ENCODE measurements at places on chromosomes 1 and 21.
A peak's percentile ranks its signal among the peaks of the same experiment; 100 is the strongest.

DNA sequence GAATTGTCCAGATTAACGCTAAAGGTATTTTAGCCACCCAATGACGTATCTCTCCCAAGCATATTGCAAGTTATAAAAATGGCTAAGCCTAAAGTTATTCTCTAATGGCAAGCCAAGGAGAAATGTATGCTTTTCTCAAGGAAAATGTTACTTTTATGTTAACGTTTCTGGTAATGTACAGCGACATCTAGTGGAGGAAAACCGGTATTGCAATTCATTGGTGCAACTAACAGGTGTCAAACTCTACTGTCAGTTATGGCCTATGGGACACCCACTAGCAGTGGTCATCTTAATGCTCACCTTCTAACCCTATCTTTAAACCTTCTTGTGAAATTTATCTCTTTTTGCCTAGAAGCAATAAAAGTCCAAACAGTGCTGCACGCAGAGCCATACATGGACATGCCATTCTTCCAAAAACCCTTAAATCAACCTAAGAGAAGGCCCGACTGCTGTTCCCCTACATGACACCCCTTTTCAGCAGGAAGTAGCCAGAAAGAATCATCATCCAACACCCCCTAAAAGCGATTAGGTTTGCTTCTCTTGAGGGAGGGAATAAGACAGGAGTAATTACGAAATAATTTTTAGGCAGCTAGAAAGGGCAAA, 68.7 kb upstream of the LRIF1 start:
- peak; percentile 4 for DNase-seq

- DNase-seq: no peak
Observed at GRCh38 chr1:214566158-214567104, 15.0 kb upstream of the PTPN14 start.

GRCh38 chr1:201610858-201611257, 71.9 kb downstream of the NAV1 start:
- no peak for DNase-seq

DNA sequence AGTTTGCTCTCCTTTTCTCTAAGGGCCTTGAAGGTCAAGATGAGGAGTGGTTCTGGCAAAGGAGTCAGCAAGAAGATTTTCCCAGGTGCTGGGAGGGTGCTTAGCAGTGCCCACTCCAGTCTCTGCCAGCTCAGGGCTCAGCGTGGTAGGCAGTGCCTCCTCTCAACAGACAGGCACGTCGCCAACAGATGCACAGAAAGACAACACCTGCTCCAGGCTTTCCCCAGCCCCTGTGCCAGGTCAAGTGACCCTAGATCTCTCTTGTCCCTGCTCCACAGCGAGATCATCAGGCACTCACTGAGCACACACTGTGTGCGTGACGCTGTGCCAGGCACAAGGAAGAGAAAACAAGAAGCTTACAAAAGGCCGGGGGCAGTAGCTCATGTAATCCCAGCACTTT, 86.0 kb downstream of the CASZ1 start:
- peak; percentile 59 for DNase-seq

DNA sequence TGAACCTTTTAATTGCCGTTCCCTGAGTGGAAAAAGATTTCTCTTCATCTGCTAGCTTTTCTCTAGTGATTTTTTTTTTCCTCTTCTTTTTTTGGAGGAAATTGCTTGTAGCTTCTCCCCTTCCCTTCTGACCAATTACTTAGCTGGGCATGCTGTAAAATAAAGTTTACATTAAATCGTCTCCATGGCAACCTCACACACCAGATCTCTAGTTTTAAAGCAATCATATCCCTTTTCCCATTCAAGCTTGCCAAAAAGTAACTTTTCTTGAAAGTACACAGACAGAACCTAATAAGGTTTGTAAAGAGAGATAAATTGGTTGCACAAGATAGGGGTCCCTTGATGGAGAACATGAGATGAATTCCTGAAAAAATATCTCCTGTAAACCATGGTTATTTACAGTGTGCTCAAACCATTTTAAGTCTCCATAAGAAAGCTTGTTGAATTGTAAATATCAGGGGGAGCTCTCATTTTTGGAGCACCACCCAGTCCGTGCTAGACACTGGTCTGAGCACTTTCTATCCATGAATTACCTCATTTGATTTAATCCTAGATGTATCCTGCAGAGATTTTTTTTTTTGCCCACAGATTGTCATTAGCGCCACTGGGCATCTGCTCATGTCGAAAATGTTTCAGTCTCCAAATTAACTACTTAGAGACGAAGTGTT, 32.6 kb upstream of the HTR1D start:
- no peak for DNase-seq

DNA sequence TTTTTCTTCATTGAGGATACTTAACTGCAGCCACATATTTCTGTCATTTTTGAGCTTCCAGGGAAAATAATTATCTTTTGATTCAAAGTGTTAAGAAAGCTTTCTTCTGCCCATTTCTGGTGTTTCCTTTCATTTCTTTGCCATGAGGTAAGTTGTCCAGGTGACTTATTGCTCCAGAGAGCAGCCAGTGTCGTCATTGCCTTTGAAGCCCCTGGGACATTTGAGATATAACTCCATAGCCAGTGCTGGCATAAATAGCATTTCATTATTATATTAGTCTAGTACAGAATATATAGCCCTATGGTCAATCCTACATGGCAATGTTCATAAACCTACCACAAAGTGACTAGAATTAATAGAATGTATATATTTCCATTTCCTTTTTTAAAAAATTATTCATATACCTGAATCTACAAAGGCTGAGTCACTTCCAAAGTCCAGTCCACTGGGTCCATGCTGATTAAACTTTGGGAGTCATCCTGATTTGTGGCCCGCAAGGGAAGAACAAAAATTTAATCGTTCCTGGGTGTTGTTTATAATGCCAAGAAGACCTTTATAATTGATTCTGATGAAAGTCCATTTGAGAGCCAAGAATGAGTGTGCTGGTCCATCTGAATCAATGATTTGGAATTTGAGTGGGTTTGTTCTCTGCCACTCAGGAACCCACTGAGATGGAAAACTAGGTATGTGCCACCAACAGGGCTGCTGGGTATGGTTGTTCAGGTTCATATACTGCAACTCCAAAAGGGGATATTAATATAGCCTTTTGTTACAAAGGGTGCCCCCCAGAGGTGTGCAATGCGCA, 221.8 kb upstream of the PLXNA2 start:
- no peak for DNase-seq

GRCh38 chr1:64539289-64539688, 69.4 kb downstream of the CACHD1 start:
- no peak for DNase-seq

GRCh38 chr1:55276671-55277376, 61.7 kb upstream of the USP24 start:
- no peak for DNase-seq

DNA sequence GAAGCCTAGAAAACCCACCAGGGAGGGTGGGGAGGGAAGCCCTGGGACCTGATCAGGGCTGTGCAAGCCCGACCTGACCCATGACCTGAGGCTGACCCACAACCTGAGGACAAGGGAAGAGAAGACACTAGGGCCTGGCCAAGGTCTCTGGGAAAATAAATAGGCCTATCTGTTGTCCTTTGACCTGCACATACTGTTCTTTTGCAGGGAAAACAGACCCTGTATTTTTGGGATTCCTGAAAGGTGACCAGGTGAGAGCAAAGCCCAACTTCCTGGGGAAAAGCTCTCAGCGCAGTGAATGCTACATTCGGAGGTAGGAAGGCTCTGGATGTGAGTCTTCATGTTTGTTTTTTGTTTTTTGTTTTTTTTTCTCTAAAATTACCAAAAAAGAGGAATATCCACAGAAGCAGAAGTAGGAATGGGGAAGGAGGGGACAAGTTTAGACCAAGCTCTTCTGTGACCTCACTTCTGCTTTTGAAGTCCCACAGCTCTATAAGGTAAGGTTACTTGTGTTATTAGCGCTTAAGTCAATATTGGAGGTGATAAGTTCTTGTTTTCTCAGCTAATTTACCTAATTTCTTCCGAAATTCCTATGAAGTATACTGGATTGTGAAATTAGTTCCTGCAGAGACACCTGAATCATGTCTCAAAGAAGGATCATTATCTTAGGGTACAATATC, 26.2 kb upstream of the LYST start:
- no peak for DNase-seq

DNA sequence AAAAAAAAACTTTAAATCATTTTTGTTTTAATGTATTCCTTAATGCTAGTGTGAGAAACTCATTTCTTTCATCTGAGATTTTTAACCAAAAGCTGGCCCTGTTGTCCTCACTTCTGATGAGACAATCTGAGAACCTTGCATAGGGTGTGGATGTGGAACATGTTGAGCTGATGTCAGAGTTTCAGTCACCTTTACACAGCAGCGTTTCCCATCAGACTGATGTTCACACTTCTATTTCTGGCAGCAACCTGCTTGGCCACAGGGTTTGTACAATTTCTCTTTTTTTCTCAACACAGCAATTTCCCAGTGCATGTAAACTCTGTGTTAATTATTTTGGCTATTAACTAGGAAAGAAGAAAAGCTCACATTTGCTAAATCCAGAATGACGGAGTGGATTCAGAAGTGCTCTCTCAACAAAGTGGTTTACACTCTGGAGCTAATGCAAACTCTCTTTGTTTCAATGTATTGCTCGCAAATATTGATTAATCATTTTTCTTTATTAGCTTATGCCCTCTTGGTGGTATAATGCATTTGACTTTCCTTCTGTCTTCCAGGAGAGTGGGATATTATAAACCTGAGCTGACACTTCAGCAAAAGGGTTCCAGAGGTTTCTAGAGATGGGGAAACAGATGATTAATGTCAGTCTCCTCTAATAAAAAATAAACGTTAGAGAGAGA, 70.5 kb upstream of the HSPA13 start:
- DNase-seq: no peak

DNA sequence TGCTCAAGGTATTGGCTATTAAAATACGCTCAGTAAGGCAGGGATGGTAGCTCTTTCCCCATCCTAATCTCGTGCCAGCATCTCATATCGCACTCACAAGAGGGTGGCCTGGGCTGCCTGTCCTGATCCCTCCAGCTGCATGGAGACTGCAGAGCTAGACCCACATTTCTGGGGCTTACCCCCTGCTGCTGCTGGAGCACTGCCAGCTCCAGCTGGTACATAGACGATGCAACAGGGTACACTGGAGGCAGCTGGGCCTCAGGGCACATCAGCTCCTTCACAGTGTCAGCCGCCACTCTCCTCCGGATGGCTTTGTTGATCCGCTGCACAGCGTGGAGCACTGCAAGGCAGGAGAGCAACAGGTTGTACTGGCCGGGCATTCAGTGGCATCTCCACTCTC, 16.0 kb downstream of the IQGAP3 start:
- DNase-seq: no peak

DNA sequence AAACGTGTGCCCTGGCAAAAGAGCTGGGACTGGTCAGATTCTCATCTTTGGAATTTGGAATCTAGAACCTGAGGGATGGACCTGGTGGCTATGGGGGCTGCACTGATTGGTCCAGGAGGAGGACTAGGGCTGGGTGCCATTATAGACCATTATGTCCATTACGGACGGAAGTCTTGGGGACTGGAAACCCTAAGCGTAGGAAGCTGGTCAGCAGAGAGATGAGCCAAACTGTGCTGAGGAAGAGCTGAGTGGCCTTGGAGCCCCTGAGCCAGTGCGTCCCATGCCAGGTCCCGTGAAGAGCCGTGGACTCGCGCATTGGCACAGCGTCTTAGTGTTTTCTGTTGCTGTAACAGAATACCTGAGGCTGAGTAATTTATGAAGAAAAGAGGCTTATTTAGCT, 10.0 kb downstream of the MRAP start:
- DNase-seq: no peak

DNA sequence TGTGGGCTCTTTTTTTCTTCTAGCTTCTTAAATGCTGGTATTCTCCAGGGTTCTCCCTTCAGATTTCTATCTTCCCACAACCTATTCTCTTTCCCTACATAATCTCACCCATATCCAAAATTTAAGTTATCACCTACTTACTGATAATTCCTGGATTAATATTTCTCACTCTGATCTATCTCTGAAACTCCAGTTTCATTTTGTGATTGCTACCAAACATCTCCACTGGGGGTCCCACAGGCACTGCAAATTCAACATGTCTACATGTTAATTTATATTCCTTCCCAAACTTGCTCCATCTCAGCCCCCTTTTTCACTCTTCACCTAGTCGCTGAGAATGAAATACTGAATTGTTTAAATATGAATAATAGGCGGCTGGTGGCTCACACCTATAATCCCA, 9.9 kb upstream of the C1orf141 start:
- no peak for DNase-seq

DNA sequence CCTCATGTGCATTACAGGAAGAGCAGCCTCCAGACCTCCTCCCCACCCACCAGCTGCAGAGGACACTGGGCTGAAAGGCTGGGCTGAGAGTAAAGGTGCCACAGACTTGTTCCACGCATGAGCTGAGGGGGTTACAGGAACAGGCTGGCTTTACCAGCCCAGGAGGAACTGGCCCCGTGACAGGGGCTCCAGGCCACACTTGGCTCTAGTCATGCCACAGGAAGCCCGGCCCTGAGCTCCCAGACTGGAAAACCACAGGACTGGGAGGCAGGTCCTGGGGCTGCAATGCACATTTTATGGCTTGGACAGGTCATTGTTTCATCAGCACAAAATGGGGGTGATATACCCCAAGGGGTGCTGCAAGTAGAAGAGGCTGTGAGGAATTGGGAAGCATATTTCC, 35.6 kb downstream of the GPA33 start:
- no peak for DNase-seq

DNA sequence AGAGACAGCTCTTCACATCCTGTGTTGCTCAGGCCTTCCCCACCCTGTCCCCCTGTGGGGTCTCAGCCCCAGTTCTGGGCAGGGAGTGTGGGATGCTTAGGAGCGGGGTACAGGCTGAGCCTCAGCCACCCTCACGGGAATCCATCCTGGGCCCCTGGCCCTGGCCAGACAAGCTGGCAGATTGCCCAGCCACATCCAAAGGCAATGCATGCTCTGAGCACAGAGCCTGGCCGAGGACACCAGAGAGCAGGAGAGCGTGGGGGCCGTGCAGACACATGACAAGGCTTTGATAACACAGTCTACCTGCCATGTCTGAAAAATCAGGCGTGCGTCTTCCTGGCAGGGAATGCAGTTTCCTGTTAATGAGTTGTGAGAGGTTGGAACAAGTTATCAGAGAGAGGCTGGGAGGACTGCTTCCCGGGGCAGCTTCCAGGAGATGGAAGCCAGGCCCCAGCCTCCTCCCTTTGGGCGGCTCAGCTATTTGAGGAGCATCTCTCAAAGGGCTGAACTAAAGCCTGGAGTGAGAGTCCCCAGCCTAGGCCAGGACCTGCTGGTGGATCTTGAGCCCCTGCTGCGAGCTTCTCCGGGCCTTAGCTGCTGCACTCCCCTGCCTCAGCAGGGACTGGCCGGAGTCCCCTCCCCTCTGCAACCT, 72.2 kb upstream of the SELENON start:
- peak; percentile 39 for DNase-seq

- DNase-seq: no peak
Observed at GRCh38 chr1:193733674-193734073, 547.3 kb upstream of the B3GALT2 start.

DNA sequence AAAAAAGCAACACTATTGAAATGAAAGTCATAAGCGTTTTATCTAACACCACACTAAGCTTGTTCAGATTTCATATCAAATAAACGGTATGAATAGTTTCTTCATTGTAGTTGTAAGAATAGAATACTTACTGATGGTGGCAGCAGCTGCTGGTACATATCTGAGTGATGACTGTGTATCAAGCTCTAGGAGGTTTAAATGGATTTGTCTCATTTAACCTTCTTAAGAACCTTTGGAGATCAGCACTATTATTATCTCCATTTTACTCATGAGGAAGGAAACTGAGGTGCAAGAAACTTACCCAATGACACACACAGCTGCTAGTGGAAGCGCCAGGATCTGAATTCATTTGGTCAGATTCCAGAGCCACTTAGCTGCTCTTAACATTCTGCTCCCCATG, 104.0 kb downstream of the EIF4G3 start:
- no peak for DNase-seq

GRCh38 chr1:240797050-240797449, 185.1 kb upstream of the GREM2 start:
- no peak for DNase-seq

- DNase-seq: no peak
Observed at GRCh38 chr1:85615586-85616363, 35.2 kb downstream of the CCN1 start.
